ENCODE measurements at places on chromosomes 4 and X.

DNA sequence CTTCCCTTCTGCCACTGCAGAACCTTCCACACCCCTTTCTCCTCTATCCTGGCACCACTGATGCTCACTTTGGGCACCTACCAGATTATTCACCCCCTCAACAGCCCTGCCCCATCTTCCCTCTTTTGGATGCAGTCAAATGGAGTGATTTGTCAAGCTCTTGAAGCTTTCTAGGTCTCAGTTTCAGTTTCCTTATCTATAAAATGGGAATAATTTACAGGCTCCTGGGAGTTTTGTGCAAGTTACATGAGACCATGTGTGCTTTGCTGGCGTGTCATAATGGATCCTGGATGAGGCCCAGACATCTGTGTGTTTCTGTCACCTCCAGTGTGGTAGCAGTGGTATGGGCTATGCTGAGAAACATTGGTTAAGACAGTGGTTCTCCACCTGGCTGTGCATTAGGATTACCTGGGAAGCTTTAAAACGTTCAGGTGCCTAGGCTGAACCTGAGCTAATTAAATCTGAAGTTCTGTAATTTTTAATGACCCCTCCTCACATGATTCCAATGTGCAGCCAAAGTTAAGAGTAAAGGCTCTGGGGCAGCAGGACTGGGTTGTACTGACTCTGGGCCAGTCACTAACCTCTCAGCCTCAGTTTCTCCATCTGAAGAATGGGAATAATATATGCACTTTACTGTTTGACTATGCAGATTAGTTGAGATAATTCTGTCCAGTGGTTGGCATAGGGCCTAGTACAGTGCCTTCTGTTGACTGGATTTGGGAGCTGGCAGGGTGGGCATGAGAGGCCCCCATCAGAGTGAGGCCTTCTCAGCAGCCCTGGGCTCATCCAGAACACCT lies 6.8 kb upstream of the MGST2 start:
- no peak for DNase-seq

GRCh38 chrX:13258052-13258444 lies 61.8 kb downstream of the ATXN3L start:
- DNase-seq: no peak

- DNase-seq: no peak
Observed at GRCh38 chrX:124475358-124475757, 129.0 kb downstream of the SH2D1A start.

DNA sequence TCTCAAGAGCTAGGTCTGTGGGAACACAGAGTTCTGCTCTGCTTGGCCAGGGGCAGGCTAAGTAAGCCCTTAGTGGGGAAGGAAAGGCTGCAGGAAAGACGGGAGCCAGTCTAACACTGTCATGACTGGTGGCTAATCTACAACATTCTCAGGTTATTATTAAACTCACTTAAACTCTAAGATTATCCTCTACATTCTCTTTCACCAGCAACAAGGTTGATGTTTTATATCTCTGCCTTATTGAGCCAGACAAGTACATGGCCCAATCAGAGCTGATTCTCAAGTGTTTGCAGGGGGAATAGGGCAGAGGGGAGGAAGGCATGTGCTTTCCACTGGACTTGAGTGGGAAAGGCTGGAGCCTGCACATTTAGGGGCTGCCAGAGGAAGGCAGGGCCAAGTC lies 50.9 kb upstream of the FAM241A start:
- no peak for DNase-seq

DNA sequence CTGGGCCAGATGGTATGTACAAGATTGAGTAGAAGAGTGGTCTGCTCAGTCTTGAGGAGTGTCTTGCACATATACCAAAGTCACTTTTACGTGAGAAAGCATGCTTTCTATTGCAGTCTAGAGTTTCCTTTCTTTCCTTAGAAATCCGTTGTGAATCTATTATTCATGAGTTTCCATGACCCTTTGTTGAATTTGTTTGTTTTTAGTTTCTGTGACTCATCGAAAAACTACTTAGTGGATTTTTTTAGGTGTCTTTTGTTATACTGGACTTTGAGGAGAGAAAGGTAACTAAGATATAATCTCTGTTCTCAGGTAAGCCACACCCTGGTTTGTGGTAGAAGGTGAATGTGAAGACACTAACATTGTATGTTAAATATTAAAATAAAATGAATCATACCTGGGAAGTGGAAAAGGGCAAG lies 23.0 kb downstream of the GALNT7 start:
- DNase-seq: no peak

GRCh38 chrX:152025656-152026440 lies 51.4 kb upstream of the GABRE start:
- no peak for DNase-seq

DNA sequence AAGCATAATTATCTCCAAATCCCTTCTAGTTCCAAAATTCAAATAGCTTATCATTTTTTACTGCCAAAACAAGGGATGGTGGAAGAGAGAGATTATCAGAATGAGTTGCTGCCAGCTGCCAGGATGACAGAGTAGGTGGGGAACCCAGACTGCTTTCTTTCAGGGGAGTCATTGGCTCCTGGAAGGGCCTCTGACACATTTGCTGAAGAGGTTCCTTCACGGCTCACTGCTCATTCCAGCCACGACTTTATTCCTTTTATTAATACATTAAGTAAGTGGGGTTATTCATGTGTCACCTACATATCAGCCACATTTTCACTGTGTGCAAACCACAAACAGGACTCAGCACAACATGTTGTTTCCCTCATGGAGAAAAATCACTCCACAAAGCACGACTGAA lies 12.7 kb upstream of the SMIM43 start:
- no peak for DNase-seq

DNA sequence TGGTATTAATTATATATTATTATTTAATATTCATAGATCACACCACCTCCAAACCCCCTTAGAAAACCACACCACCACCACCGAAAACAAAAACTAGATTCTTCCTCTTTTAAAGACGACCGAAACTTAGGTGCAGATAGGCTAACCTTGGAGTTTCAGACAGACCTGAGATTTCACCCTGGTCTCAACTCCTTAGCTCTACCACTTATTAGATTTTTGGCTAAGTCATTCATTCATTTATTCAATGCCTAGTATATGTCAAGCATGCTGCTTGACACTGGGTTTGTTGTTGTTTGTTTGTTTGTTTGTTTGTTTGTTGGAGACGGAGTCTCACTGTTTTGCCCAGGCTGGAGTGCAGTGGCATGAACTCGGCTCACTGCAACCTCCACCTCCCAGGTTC lies 9.5 kb upstream of the BMP2K start:
- no peak for DNase-seq

GRCh38 chrX:80174925-80175574 lies 160.5 kb downstream of the TBX22 start:
- no peak for DNase-seq

DNA sequence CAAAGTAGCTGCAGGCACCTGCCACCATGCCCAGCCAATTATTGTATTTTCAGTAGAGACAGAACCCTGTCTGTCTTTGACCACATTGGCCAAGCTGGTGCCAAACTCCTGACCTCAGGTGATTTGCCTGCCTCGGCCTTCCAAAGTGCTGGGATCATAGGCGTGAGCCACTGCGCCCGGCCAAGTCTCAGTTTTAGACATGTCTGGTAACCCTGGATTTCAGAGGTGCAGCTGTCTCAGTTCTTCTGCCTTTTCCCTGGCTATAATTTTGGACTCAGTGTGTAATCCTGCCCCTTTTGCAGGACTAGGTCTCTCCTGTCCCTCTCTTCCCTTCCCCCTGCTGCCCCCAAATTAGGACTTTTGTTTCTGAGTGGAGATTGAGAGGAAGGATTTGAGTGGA lies 46.6 kb downstream of the FAM193A start:
- no peak for DNase-seq

GRCh38 chrX:115968436-115969252 lies 201.9 kb upstream of the AGTR2 start:
- DNase-seq: no peak

GRCh38 chrX:132837126-132837525 lies 121.3 kb downstream of the HS6ST2 start:
- DNase-seq: no peak

DNA sequence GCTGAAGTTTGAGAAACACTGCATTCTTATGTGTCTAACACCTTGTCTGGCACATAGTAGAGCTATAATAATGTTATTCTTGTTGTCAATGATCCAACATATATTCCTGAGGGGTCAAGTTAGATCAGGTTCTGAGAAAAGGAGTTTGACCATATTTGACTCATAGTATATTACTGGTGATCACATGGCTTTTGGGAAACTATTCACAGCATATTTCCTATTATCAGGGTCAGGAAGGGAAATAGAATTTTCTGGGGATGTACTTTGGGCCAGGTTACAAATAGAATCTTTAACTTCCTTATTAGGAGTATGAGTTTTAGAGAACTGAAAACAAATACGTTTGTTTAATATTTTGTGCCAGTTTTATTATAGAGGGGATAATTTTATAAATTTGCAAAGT lies 11.6 kb downstream of the IL15 start:
- no peak for DNase-seq

DNA sequence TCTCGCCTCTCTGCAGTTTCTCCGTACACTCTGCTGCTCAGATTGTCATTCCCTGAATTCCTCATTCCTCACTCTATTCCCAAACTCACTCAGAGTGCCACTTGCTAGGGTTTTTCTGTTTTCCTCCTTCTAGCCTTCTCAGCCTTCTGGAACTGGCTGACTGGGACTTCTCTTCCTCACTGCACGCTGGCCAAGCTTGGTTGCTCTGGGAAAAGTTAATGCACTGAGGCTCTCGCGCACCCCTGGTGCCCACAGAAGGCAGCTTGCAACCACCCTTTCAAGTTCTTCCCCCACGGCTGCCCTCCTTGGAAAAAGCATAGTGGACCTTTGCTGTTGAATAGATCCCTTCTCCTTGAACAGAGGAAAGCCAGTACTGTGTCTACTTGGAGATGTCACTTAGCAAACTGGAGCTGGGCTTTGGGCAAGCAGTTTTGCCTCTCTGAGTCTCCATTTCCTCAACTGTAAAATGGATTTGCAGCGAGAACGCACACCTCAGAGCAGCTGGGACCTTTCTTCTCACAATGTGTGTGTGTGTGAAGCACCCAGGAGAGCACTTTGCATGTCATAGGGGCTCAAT lies 6.0 kb upstream of the CCKAR start:
- no peak for DNase-seq

GRCh38 chr4:16106956-16107355 lies 23.1 kb upstream of the PROM1 start:
- DNase-seq: no peak

DNA sequence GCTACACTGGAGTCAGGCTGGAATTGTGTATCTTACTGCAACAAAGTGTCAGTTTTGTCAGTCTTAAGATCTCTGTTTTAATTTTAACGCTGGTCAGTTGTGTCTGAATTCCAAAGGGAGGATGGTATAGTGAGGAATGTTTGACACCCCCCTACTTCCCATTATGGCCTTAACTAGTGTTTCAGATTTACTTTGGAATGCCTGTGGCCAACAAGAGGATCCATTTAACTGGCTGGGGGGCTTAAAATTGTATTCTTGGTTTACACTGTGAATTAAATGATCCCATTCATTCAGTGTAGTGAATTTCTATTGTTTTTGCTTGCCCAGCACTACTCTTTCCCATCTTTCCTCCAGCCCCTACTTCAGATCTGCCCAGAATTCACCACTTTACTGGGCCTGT lies 75.8 kb upstream of the IQCM start:
- no peak for DNase-seq

DNA sequence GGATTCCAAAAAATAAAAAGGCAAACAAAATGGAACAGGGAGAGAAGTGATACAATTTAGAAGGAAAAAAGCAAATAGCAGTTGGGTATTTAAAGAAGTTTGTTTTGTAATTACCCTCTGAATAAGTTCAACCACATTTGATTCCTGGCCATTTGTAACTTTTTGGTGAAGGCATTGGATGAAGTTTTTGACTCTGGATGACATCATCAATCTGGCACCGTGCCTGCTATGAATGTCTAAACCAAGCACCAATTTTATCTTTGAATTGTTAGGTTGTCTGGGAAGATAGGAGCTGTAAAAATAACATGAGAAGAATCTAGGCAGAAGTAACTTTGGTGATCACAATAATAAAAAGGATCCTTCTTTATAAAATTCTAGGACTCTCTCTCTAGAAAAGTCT lies 29.5 kb downstream of the TMPRSS11A start:
- DNase-seq: no peak

- no peak for DNase-seq
Observed at GRCh38 chr4:56222514-56222913, 164.8 kb downstream of the AASDH start.

- DNase-seq: no peak
Observed at GRCh38 chrX:36310136-36310535, 390.6 kb downstream of the CFAP47 start.

GRCh38 chr4:30904215-30904555 lies 184.0 kb downstream of the PCDH7 start:
- no peak for DNase-seq

DNA sequence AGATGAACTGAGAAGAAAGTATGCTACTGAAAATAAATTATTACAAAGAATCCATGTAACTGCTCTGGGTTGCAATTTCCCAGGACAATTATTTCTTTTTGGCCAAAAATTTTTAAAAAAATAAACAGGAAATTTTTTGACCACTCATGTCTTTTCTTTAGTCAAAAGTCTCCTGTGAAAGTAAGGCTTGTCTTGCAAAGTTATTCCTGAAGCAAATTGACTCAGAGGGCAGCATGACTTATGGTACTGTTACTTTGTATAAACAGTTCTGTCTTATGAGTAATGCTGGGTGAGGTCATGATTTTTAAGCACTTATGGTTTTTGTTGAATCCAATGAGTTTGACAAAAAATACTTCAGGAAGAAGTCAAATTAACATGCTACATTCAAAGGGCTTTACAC lies 292.8 kb upstream of the ARSJ start:
- DNase-seq: no peak

- DNase-seq: no peak
Observed at GRCh38 chr4:123741906-123742305, 345.3 kb downstream of the SPRY1 start.

- DNase-seq: no peak
Observed at GRCh38 chrX:2913118-2913517, 16.0 kb downstream of the ARSD start.

DNA sequence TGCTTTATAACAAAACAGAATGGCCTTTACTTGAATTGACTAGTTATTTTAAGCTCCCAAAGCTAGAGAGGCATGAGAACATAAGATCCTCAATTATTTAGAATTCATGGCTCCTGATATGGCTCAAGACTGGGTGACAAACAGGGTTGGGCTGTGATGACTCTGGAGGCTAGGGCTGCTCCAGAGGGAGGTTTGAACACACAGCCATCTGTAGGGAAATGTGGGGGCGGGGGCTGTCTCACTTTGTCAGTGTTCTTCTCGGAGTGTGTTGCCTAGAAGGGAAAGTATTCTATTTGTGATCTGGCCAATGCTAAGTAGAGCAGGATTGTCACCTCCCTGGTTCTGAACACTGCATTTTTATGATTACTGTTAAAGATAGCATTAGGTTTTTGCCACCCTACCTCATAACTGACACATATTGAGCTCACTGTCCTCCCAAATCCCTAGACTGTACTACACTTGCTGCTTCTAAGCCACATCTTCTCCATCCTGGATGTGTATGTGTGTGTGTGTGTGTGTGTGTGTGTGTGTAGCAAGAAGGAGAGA lies 45.9 kb downstream of the VSIG4 start:
- no peak for DNase-seq

GRCh38 chr4:130395871-130396270 lies 1299.9 kb downstream of the C4orf33 start:
- no peak for DNase-seq
